Activated B cell treated with CpG ODN at 0.5 μM for 24 hours (primary cell): ENCODE measurements at places on chromosomes 4 and X.

DNA sequence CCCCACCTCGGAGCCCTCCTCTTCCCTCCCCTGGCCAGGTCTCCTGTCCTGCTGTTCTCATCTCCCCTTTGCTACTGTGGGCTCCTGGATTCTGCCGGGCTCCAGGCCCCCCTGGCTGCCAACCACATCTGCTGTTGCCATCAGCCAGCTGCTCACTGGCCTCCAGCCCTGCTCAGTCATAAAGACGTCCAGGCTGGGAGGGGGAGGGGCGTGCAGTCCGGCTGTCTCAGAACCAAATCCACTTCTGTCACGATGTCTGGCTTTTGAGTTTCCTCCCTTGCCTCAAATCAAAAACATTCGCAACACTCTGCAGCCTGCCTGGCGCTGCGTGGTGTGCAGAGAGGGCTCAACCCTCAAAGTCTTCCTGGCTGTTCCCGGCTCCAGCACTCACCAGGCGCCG is 7.1 kb downstream of the RASL11B start:
- H3K4me1 ChIP-seq: no peaks in the 10 kb centered on the region
- H3K27me3 ChIP-seq: no peaks in the 10 kb centered on the region
- DNase-seq: no peak
- no peak overlapping the region for H3K4me3 ChIP-seq
- H3K36me3 ChIP-seq: peaks cover 24% of the 10 kb centered on the region

DNA sequence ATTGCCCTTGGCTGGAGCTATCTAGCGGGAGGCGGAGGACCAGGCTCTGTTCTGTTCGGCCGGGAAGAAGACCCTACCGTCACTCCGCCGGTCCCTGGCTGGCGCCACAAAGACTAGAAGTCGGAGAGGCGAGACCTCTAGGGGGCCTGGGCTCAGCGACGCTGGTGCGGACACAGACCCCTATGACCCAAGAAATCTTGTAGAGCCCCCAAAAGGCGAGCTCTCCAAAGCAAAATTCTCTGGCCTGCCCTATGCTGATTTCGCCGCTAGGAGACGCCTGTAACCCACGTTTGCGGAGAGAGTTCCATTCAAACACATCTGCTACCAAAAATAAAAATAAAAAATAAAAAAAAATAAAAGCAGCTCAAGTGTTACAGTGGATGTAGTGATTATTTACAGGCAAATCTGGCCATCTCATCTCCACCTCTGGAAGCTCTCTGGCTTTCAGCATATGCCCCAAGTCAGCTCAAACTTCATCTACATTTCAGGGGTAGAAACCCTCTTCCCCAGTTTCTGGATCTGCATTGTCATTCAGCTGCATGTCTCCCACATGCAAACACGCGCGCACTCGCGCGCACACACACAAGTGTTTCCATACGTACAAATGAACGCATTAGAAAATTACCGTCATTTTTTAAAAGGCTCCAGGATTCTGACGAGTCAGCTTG is 2.4 kb upstream of the PCDH10 start:
- peaks cover 15% of the 10 kb centered on the region for H3K4me1 ChIP-seq
- H3K27me3 ChIP-seq: peaks cover 47% of the 10 kb centered on the region

- H3K4me1 ChIP-seq: peaks cover 36% of the 10 kb centered on the region
- peaks cover 49% of the 10 kb centered on the region for H3K36me3 ChIP-seq
- no peaks in the 10 kb centered on the region for H3K27me3 ChIP-seq
- no peak for DNase-seq
Measured at GRCh38 chr4:145881989-145882388, 56.6 kb downstream of the ZNF827 start.

GRCh38 chrX:15785176-15785750 is 5.0 kb upstream of the ZRSR2 start:
- peaks cover 16% of the 10 kb centered on the region for H3K4me1 ChIP-seq
- no peak for DNase-seq
- peaks cover 15% of the 10 kb centered on the region for H3K36me3 ChIP-seq

DNA sequence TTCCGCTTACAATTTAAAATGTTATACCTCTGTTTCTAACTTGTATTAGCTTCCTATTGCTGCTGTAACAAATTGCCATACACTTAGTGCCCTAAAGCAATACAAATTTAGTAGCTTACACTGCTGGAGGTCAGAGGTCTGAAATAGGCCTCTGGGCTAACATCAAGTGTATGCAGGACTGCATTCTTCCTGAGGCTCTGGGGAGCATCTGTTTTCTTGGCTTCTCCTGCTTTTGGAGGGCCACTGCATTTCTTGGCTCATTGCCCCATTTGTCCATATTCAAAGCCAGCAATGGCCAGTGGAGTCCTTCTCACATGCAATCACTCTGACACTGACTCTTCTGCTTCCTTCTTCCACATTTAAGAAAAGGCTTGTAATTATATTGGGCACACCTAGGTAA is 639.8 kb upstream of the INTU start:
- no peak overlapping the region for H3K4me3 ChIP-seq
- H3K27me3 ChIP-seq: no peaks in the 10 kb centered on the region
- no peaks in the 10 kb centered on the region for H3K36me3 ChIP-seq
- no peaks in the 10 kb centered on the region for H3K4me1 ChIP-seq
- DNase-seq: no peak
- no peak overlapping the region for H3K27ac ChIP-seq

DNA sequence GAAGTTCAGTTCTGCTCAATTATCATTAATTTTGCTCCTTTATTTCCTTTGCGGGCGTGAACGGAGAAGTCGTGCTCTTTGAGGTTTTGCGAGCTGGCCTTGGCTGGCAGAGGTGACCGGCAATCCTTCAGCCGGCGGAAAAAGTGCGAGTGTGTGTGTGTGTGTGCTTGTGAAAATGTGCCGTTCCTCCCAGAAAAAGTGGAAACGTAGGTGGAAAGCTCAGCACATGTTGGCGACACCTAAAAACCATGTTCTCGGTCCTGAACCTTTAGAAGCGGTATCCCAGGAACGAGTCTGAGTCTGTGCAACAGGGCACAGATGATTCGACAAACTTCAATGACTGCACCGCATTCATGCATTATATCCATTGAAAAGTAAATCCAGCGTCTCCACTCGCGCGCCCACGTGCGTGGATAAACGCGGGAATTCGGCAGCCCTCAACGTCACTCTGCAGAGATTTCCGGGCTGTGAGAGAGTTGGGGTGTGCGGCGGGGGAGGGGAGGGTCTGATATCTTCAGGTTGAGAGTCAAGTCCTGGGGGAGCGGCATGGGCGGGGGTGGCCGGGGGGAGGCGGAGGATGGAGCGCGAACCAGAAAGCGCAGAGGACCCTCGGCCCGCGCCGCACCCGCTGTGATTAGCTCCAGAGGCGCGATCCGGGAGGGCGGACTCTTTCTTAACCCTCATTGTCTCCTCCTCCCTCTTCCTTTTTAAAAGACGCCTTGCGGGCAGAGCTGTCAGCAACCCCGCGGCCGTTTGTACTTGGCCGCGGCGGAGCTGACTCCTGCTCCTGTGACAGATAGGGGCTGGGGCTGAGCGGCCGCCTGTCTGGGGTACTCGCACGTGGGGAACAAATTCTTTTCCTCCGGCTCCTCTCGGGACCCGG is at the start of gene SHISA3:
Gene SHISA3 (plus strand): TSS at position 737 of the 883 bp plus-strand sequence. CDS start 569 bp downstream, outside the sequence.
- peak within 1 kb of the TSS; percentile 89 for H3K4me3 ChIP-seq
- H3K36me3 ChIP-seq: no peaks in the 10 kb centered on the region
- H3K27me3 ChIP-seq: peaks cover 45% of the 10 kb centered on the region

DNA sequence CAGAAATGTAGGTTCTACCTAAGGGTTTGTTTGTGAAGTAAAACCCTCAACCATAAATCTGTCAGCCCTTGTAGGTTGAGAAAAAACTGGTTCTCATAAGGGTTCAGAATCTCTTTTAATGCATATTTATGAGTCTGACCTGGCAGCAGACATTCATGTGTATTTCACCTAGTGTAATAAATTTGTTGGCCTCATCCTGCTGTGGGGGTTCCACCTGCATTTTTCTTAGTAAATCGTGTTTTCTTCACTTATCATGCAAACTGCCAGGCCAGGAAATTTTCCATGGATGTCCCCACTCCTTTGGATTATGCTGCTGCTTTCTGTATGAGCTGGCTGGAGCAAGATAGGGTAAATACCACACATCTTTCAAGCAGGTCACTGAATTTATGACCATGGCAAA is 42.4 kb downstream of the KLHL13 start:
- no peaks in the 10 kb centered on the region for H3K36me3 ChIP-seq
- no peak overlapping the region for H3K4me3 ChIP-seq
- no peaks in the 10 kb centered on the region for H3K27me3 ChIP-seq
- H3K4me1 ChIP-seq: no peaks in the 10 kb centered on the region
- H3K27ac ChIP-seq: no peak overlapping the region

DNA sequence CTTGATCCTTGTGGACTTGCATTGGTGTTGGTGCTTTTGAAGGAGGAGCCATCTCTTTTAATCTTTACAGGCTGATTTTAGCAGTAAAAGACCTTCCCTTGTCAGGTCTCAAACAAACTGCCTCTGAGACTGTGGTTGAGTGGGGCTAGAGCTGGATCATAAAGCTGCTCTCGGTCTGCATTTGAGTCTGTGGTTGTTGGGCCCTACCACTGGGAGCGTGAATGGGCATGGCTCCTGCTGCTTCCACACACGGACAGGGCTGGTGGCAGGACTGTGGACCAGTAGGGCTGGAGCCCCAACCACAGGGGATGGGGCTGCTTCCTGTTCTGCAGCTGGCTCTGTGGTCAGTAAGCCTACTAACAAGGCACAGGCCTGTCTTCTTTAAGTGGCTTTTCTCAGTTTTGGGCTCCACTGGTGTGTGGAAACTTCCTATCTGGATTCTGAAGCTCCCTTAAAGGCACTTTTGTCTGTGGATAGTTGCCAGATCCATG is 130.6 kb downstream of the RBM46 start:
- no peaks in the 10 kb centered on the region for H3K36me3 ChIP-seq
- no peaks in the 10 kb centered on the region for H3K27me3 ChIP-seq
- no peak for DNase-seq
- H3K27ac ChIP-seq: no peak overlapping the region

GRCh38 chr4:89489338-89489771 is 181.8 kb upstream of the GPRIN3 start:
- H3K27ac ChIP-seq: no peak overlapping the region
- no peaks in the 10 kb centered on the region for H3K27me3 ChIP-seq
- H3K4me1 ChIP-seq: peaks cover 9% of the 10 kb centered on the region
- H3K4me3 ChIP-seq: no peak overlapping the region

DNA sequence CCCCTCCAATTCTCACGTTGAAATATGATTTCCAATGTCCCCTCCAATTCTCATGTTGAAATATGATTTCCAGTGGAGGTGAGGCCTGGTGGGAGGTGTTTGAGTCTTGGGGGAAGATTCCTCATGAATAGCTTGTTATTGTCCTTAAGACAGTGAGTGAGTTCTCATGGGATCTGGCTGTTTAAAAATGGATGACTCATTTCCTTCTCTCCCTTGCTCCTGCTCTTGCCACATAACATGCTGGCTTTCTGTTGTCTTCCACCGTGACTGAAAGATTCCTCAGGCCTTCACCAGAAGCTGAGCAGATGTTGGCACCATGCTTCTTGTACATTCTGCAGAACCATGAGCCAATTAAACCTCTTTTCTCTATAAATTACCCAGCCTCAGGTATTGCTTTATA is 346.8 kb upstream of the TECRL start:
- H3K4me3 ChIP-seq: no peak overlapping the region
- no peaks in the 10 kb centered on the region for H3K36me3 ChIP-seq
- no peaks in the 10 kb centered on the region for H3K4me1 ChIP-seq
- DNase-seq: no peak
- no peak overlapping the region for H3K27ac ChIP-seq
- H3K27me3 ChIP-seq: no peaks in the 10 kb centered on the region

DNA sequence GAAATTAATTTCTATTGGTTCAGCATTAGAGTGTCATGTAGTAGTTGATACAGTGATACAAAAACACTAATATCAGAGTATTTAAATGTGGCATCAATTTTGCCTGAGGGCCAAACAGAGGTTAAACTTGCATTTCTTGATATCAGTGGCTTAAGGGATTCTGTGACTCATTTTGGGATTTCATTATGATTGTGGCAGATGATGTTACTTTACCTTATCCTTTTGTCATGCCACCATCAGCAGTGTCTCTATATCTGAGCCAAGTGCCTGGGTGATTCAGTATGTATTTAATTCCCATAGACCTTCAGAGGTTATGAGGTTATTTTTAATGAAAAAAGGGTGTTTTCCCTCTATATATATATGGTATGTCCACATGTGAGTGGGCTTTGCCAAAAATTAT is 582.9 kb downstream of the ADGRL3 start:
- H3K36me3 ChIP-seq: no peaks in the 10 kb centered on the region
- no peak overlapping the region for H3K4me3 ChIP-seq
- no peaks in the 10 kb centered on the region for H3K27me3 ChIP-seq
- no peak for DNase-seq
- no peaks in the 10 kb centered on the region for H3K4me1 ChIP-seq

GRCh38 chrX:154717824-154718223 is 33.1 kb downstream of the GAB3 start:
- H3K4me3 ChIP-seq: peak overlapping the region; percentile 36
- peaks cover 7% of the 10 kb centered on the region for H3K36me3 ChIP-seq
- peaks cover 39% of the 10 kb centered on the region for H3K4me1 ChIP-seq

DNA sequence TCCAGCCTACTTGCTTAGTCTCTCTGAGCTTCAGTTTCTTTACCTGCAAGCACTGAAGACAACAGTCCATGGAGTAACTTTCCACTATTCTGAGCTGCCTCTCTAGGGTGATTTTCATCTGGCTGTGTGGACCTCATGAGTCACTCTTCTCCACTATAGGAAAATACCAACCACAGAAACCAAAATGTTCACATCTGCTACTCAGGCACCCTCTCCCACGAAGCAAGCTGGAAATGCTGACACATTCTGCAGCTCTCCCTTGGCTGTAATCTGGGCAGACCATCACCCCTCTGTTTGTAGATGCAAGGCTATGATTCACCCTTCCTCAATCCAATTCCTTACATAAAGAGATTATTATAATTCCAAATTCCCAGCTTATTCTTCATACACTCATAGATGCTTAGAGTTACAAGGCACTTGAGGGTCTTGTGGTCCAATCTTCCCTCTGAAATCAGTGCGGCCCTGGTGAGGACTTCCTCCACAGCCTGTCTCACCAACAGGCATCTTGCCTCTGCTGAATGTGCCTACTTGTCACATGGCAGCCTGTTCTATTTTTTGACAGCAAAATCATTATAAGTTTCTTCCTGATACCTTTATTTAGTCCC is 97.0 kb upstream of the LNX1 start:
- no peak for DNase-seq
- no peaks in the 10 kb centered on the region for H3K36me3 ChIP-seq

GRCh38 chr4:128427832-128428366 is 140.3 kb upstream of the PGRMC2 start:
- no peak for DNase-seq
- H3K4me1 ChIP-seq: no peaks in the 10 kb centered on the region
- no peak overlapping the region for H3K4me3 ChIP-seq
- H3K27me3 ChIP-seq: no peaks in the 10 kb centered on the region

DNA sequence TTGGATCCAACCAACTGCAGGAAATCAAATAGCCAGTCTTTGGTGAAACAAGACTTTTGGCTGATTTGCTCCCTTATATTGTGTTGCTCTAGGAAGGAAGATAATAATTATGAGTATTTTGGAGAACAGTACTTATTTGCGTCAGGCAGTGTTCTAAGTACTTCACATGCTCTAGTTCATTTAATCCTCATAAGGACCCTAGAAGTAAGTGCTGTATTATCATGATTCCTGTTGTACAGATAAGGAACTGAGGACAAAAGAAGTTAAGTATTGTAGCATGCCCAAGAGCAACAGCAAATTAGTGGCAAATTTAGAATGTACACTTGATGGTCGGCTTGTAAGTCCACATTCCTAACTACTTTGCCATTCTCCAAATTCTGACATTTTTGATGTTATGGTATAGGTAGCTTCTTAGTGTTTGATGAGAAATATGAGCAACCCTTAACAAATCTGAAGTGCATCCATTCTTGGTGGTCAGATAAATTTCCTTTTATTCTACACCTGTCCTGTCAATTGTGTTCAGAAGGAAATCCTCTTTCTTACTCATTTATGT is 72.0 kb downstream of the SPRY1 start:
- peaks cover 23% of the 10 kb centered on the region for H3K4me1 ChIP-seq
- H3K27me3 ChIP-seq: no peaks in the 10 kb centered on the region
- no peak overlapping the region for H3K27ac ChIP-seq
- no peaks in the 10 kb centered on the region for H3K36me3 ChIP-seq
- no peak for DNase-seq
